ENCODE measurements at places on chromosomes 16 and 17.
A peak's percentile ranks its signal among the peaks of the same experiment; 100 is the strongest.

DNA sequence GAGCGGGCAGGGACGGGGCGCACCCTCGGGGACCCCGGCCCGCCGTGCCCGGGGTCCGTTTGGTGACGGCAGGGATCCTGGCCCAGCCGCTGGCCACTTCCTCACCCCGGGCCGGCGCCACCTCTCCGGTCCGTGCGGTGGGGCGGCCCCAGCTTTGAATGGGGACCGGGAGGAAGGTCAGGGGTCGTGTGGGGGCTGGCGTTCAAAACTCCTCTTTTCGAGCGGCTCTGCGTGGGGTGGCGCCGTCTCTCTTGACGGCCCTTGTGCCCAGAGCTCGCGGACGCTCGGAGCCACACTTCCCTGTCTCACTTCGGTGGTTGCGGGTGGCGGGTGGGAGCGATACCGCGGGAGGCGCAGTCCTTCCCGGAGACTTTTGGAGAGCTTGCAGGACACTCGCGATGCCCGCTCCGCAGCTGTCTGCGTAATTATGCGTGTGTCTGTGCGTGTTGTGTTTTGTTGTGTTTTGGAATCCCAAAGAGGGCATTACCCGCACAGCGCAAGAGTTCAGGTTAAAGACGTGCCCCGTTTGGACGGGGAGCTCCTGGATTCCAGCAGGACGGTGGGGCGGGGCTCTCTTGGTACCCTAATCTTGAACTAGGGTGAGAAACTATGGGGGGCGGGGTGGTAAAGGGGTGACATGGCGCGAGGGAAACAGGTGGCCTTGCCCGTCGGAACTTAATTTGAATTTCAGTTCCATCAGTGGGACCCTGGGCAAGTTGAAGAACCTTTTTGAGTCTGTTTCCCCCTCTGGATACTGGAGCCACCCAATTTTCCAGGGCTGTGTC is 637 bp downstream of the PLCG2 start:
- no peak for ATAC-seq

- ATAC-seq = no peak
These were observed 45.5 kb upstream of the SDK2 start for GRCh38 chr17:73689596-73690275.

- ATAC-seq = no peak
These were observed 114.9 kb upstream of the PLCG2 start for GRCh38 chr16:81664153-81664552.

DNA sequence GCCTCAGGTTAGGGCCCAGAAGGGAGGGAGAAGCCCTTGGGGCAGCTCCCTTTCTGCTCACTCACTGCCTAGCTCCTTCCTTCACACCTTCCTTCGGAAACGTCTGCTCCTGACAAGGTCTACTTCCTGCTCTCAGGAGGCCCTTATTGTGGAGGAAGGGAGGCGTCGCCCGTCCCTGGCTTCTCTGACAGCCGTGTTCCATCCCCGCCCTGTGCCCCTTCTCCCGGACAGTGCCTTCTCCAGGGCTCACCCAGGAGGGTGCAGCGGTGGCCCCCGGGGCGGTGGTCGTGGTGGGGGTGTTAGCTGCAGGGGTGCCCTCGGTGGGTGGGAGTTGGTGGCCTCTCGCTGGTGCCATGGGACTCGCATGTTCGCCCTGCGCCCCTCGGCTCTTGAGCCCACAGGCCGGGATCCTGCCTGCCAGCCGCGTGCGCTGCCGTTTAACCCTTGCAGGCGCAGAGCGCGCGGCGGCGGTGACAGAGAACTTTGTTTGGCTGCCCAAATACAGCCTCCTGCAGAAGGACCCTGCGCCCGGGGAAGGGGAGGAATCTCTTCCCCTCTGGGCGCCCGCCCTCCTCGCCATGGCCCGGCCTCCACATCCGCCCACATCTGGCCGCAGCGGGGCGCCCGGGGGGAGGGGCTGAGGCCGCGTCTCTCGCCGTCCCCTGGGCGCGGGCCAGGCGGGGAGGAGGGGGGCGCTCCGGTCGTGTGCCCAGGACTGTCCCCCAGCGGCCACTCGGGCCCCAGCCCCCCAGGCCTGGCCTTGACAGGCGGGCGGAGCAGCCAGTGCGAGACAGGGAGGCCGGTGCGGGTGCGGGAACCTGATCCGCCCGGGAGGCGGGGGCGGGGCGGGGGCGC is 231.9 kb downstream of the SEC14L1 start:
- peak; percentile 68 for ATAC-seq

DNA sequence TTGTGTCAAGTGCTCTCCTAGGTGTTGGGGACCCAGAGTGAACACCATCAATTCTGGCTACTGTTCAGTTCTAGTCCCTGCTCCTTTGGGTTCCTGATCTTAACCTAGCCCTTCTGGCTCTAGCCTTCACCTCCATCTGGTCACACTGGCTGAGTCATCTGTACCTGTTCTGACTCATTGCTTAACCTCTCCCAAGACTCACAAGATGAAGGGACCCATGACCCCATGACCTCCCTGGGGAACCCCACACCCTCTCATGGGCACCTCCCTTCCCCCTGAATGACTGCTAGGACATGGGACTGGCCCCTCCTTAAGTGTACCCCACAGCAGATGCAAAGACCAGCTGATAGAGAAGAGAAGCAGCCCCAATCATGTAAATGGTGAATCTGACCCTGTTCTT is 345.8 kb upstream of the CDH5 start:
- ATAC-seq = no peak

DNA sequence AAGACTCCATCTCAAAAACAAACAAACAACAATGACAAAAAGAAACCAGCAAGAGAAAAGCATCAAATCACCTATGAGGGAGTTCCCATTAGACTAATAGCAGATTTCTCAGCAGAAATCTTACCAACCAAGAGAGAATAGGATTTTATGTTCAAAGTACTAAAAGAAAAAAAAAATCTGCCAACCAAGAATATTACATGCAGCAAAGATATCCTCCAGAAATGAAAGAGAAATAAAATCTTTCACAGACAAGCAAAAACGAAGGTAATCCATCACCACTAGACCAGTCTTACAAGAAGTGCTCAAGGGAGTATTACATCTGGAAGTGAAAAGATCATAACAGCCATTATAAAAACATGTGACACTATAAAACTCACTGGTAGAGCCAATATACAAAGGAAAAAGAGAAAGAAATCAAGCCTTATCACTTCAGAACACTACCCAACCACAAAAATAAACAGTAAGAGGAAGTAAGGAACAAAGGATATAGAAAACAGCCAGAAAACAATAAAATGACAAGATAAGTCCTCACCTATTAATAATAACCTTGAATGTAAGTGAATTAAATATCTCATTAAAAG is 66.3 kb downstream of the STX8 start:
- no peak for ATAC-seq

GRCh38 chr17:6160232-6160555 is 90.0 kb downstream of the WSCD1 start:
- ATAC-seq = no peak

DNA sequence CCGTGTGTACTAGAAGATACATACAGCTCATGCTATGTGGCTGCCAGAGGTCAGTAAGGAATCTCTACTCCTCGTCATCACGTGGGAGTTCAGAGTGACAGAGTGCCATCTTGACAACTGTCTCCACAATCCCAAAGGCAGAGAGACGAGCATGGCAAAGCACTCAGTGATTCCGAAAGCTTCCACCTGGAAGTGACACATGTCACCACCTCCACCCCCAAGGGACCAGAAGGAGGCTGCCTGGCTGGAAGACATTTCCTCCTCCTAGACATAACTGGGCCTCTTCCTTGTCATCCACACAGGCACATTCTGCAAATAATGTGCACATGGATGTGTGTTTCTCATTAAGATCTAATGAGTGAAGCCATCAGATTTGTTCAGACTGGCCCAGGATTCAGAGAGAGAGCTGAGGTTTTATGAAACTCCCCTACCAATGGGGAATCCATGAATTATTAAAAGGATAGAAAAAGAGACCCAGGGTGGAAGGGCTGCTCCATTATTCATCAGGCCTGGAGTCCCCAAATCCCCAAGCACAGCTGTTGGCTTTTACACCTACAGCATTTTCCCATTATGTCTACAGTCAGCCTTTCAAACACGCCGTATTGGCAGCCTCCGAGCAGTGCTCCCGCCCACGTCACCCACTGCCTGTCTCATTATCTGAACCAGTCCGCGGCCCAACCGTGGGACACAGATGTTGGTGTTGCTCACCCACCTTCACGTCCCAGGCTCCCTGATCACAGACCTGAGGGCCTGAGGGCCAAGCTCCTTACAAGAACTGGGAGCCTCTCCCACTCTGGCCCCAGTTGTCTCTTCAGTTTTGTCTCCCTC is 3.3 kb upstream of the CACNG5 start:
- ATAC-seq = no peak
